ENCODE measurements at places on chromosomes 13 and 19.

GRCh38 chr13:113643593-113643992, 14.4 kb downstream of the ATP4B start:
- no peak for DNase-seq

GRCh38 chr19:33622809-33623511, 1.2 kb downstream of the CHST8 start:
- peak; percentile 23 for DNase-seq

DNA sequence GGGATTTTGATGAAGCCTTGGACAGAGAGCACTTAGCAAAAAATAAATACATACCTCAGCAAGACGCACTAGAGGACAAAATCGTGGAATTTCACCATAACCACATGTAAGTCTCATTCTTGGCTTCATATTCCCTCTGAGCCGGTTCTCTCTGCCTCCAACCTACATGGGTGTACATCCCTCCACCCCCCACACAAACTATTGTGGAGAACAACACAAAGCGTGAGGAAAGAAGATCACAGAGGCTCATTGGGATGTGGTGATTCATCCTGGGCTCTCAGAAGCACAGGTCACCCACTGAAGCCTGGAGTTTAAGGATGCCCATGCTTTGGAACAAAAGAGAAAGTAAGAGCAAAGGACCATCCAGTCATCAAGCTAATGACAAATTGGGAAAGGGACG, 192.2 kb downstream of the STK24 start:
- no peak for DNase-seq

DNA sequence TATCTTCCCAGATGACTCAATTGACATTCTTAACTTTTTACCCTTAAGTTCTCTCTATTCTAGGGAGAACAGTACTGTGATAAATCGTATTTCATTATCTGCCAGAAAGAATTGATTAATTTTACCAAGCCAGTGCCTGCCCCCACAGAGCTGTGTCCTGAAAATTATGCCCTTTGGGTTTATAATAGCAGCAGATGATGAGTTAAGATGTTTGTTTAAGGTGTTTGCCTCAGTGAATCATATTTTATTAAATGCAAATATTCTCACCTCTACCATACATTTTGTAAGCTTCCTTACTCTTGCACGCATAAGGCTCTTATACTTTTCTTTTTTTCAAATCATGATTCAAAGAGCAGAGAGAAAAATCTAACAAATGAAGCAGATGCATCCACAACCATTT, 318.6 kb downstream of the DCT start:
- no peak for DNase-seq

DNA sequence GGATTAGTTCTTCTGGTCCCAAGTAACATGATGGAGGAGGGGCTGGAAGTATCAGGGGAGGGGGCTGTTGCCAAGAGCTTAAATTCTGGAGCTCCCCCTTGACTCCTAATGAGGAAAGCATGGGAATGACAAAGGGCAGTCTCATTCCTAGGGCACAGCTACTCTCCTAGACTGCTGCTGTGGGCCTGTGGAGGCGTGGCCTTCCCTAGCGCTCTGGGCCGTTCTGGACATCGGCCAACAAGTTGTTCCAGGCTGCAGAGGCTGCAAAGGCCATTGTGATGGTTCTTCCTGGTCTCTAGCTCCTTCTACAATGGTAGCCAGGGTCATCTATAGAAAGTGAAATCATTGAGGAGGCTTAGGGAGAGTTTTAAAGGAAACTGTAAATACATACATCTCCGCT, 916.6 kb downstream of the DIAPH3 start:
- DNase-seq: no peak

GRCh38 chr13:66409542-66409941, 820.6 kb downstream of the PCDH9 start:
- DNase-seq: no peak

DNA sequence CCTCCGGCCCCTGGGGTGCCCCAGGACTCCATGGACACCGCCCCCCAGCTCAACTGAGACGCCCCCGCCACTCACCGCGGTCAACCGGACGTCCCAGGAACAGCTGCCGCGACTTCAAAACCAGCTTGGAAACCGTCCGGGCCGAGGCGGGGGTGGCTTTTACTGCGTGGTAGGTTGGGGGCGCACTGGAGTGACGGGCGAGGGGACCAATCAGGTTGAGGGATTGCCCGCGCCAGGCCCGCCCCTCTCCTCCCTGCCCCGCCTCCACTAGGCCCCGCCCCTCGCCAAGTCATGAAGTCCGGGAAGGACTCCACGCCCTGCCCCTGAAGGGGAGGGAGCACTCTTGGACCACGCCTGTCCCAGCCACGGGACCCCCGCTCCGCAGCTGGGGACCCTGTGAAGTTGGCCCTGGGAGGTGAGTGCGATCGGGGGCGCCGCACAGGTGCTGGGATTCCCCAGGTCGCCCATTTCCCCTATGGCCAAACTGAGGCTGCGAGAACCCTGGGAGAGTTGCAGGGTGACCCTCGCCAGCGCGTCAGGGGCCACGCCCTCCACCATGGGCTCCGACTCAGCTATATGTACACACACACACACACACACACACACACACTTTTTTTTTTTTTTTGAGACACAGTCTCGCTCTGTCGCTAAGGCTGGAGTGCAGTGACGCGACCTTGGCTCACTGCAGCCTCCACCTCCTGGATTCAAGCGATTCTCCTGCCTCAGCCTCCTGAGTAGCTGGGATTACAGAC, at the start of gene PLIN3:
Gene PLIN3, minus strand, starts transcription at position 134 of the 752 bp plus-strand sequence. CDS start 6,273 bp downstream, outside the sequence.
- DNase-seq: peak; percentile 97

Data from endothelial cell (in vitro differentiated cells).